Calu3 (cell line): ENCODE measurements at places on chromosomes 1 and 21.

DNA sequence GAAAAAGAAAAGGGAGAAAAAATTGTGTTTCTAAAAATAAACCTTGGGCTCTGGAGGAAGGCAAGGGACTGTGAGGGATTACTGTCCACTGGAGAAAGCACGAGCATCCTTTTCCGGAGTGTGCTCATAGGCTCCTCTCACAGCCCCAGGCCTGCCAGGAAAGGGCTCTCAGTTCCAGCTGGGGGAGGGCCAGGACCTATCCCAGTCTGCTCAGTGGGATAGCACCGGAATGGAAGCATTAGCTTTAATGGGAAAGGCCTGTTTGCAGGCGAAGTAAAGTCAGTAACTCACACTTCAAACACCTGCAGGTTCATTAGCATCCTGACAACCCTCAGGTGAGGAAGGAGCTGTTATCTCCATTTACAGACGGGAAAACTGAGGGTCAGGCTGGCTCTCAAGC is 113.9 kb upstream of the USP24 start:
- no peaks in the 10 kb centered on the region for H3K27me3 ChIP-seq
- no peak for DNase-seq
- no peaks in the 10 kb centered on the region for H3K4me1 ChIP-seq
- H3K4me3 ChIP-seq: no peak overlapping the region
- H3K27ac ChIP-seq: no peak overlapping the region

DNA sequence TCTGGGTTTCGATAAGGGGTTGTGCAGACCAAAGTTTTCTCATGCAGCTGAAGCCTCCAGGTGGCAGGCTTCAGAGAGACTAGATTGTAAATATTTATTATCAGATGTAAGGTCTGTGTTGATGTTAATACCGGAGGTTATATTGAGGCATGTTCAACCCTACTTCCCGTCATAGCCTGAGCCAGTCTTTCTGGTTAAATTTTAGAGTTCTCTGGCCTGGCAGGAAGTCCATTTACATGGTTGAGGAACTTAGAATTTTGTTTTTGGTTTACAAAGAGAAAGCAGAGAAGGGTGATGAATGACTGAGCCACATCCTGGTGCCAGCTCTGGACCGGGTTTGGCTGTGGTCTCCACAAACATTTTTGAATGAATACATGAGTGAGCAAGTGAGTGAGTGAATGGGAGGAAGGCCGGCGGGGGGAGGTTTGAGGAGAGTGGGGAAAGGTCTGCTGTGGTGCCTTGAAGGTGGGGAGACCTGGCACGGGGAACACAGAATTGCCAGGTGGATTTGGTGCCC is 218.5 kb downstream of the DISC1 start:
- no peak overlapping the region for H3K4me3 ChIP-seq
- H3K4me1 ChIP-seq: peaks cover 8% of the 10 kb centered on the region
- no peak for DNase-seq

DNA sequence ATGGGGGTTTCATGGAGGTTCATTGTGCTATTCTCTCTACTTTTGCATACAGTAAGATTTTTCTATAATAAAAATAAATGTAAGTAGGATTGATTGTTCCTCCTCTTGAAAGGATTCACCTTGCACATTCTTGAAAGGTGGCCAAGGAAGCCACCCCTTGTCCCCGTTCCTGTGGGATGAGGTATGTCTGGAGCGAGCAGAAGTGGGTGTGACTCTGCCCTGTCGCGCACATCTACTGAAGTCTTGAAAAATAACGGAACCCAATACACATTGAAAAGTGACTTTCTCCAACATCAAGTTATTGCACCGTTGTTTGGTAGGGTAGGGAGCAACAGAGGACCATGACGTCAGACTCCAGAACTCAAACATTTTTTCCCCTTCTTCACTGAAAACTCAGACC is 46.8 kb upstream of the USP1 start:
- H3K27me3 ChIP-seq: peaks cover 39% of the 10 kb centered on the region
- H3K4me1 ChIP-seq: no peaks in the 10 kb centered on the region
- DNase-seq: no peak
- H3K27ac ChIP-seq: no peak overlapping the region

- H3K27ac ChIP-seq: no peak overlapping the region
- H3K36me3 ChIP-seq: no peaks in the 10 kb centered on the region
- DNase-seq: no peak
Observed at GRCh38 chr1:107785496-107786202, 179.3 kb downstream of the VAV3 start.

DNA sequence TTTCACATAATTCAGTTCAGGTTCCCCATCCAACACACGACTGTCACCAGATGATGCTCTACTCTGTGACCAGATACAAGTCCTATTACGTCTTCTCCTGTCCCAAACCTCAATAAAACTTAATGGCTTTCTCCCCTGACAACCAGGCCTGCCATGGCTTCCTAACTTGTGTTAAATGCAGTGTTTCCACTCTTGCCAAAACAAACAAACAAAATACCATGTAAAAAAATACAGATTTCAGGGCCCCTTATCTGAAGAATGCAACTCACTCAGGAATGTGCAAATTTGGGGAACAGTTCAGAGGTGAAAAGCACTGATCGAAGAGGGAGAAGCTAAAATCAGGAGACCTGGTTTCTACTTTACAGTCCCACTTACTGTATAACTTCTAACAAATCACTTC is 863 bp upstream of the NUF2 start:
- peak overlapping the region; percentile 93 for H3K4me3 ChIP-seq
- no peak for DNase-seq
- no peaks in the 10 kb centered on the region for H3K27me3 ChIP-seq
- H3K36me3 ChIP-seq: peaks cover 23% of the 10 kb centered on the region
- H3K4me1 ChIP-seq: peaks cover 30% of the 10 kb centered on the region
- peak overlapping the region; percentile 97 for H3K27ac ChIP-seq

GRCh38 chr1:95252422-95252821 is 18.4 kb downstream of the RWDD3 start:
- H3K4me1 ChIP-seq: peaks cover 10% of the 10 kb centered on the region
- H3K36me3 ChIP-seq: peaks cover 20% of the 10 kb centered on the region
- no peak for DNase-seq

- H3K36me3 ChIP-seq: peaks cover 63% of the 10 kb centered on the region
- peaks cover under 1% of the 10 kb centered on the region for H3K27me3 ChIP-seq
- H3K4me3 ChIP-seq: no peak overlapping the region
- no peak for DNase-seq
- no peak overlapping the region for H3K27ac ChIP-seq
- peaks cover 11% of the 10 kb centered on the region for H3K4me1 ChIP-seq
Observed at GRCh38 chr1:156639601-156640101, 2.3 kb upstream of the BCAN start.

DNA sequence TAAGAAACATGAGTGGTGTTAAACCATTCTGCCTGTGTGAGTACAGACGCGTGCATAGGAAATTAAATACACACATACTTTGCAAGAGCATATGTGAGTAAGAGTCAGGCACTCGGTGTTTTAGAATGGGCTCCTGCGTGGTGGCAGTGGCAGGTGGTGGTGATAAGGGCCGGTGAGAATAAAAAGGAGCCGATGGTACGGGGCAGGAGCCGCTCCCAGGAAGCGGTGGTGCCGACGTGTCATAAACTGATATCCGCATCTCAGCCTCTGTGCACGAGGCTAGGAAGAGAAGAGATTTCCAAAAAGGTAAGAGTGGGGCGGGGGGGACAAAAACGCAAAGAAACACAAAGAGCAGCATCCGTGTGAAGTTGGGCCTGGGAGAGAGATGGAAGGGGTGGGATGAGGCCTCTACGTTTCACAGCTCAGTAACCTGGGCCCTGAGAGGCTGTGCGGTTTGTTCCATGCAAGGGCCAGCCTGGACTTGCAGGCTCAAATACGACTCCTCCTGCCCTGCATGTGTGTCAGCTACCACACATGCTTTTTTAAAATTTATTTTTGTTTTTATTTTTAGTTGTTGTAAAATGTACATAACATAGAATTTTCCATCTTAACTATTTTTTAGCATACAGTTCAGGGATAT is 127.7 kb upstream of the COL6A1 start:
- no peaks in the 10 kb centered on the region for H3K36me3 ChIP-seq
- H3K27ac ChIP-seq: no peak overlapping the region
- no peaks in the 10 kb centered on the region for H3K4me1 ChIP-seq

- no peaks in the 10 kb centered on the region for H3K4me1 ChIP-seq
- no peak overlapping the region for H3K27ac ChIP-seq
- no peak for DNase-seq
- peaks cover 43% of the 10 kb centered on the region for H3K27me3 ChIP-seq
Observed at GRCh38 chr1:217921126-217921904, 290.2 kb downstream of the SPATA17 start.

DNA sequence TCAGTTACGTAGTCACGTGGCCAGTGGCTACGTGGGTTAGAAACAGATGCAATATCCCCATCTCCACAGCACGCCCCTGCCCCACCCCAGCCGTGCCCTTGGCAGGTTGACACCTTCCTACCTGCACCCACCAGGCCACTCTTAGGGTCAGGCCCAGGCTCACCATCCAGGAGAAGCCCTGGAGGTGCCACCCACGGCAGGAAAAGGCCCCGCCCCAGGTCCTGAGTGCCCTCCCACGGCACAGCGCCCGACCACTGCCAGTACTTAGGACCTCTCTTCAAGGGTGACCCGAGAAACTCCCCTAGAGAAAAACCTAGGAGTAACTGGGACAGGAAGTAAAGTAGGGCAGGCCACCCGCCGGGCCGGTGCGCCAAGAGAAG is 1.5 kb downstream of the C1orf35 start:
- H3K4me1 ChIP-seq: peaks cover 20% of the 10 kb centered on the region
- peak overlapping the region; percentile 92 for H3K4me3 ChIP-seq
- peaks cover 93% of the 10 kb centered on the region for H3K36me3 ChIP-seq
- no peaks in the 10 kb centered on the region for H3K27me3 ChIP-seq
- peak overlapping the region; percentile 78 for H3K27ac ChIP-seq
- DNase-seq: no peak

- no peaks in the 10 kb centered on the region for H3K27me3 ChIP-seq
- peak; percentile 61 for DNase-seq
- H3K27ac ChIP-seq: no peak overlapping the region
- peaks cover 9% of the 10 kb centered on the region for H3K36me3 ChIP-seq
- peaks cover 8% of the 10 kb centered on the region for H3K4me1 ChIP-seq
- H3K4me3 ChIP-seq: peak overlapping the region; percentile 66
Observed at GRCh38 chr1:180953291-180954004, 40.8 kb downstream of the KIAA1614 start.

- no peak overlapping the region for H3K27ac ChIP-seq
- no peaks in the 10 kb centered on the region for H3K4me1 ChIP-seq
- no peaks in the 10 kb centered on the region for H3K27me3 ChIP-seq
- no peak overlapping the region for H3K4me3 ChIP-seq
- peaks cover 4% of the 10 kb centered on the region for H3K36me3 ChIP-seq
Observed at GRCh38 chr21:15870819-15871218, 141.0 kb downstream of the USP25 start.

DNA sequence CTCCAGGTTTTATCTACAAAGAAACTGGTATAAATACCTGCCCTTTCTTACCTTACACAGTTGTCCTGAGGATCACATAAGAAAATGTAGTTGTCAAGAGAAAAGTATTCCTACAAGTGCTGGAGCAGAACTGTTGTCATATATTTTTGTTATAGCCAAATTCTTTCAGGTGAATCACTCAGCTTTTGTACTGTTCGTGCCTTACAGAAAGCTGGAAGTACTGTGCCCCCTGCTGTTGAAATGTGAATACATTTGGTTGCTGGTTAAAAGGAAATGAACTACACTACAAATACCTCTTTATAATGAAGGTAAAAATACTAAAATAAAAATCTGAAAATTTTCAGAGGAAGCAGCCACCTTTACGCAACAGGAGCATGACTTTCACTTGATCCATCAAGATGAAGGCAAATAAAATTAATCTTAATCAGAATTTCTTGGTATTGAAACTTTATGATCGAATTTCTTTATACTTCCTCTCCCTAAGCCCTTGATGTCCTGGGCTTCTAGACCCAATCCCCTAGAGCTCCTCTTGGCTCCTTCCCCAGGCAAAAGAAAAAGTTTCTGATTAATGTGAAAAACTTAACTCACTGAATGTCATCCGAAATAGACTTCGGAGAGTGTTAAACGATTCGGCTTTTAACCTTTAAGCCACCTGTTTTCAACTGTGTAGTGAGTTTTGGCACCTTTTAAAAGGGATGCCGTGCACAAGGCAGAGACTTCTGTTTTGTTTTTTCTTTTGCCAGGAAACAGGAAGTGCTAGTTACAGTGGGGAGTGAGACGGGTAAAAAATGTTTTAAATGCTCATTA is 12.5 kb downstream of the CHML start:
- H3K27me3 ChIP-seq: no peaks in the 10 kb centered on the region
- peaks cover 37% of the 10 kb centered on the region for H3K4me1 ChIP-seq
- no peaks in the 10 kb centered on the region for H3K36me3 ChIP-seq
- H3K4me3 ChIP-seq: no peak overlapping the region
- H3K27ac ChIP-seq: no peak overlapping the region

DNA sequence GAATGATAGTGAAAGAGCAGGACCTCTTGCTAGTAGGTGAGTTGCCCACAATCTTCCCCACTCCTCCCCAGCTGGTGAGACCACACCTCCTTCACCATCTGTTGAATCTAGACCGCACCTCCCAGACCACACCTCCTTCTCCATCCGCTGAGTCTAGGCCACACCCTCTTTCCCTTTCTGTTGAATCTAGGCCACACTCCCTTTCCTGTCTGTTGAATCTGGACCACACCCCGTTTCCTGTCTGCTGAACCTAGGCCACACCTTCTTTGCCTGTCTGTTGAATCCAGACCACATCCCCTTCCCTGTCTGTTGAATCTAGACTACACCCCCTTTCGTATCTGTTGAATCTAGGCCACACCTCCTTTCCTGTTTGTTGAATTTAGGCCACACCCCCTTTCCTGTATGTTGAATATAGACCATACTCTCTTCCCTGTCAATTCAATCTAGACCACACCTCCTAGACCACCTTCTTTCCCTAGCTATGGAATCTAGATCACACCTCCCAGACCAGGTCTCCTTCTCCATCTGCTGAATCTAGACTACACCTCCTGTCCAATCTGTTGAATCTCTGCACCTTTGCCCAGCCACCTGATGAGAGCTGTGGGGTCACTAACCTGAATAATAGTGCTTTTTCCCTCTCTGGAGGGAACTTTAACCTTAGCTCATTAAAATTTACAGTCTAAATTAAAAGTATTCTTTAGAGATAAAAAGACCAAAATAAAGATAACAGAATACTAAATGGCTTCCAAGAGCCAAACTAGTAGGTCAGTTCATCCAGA is 116.3 kb downstream of the DAB1 start:
- no peak for DNase-seq
- H3K36me3 ChIP-seq: no peaks in the 10 kb centered on the region
- H3K27ac ChIP-seq: no peak overlapping the region
- H3K4me1 ChIP-seq: no peaks in the 10 kb centered on the region
- no peaks in the 10 kb centered on the region for H3K27me3 ChIP-seq

GRCh38 chr1:77817368-77818209 is 38.1 kb downstream of the MIGA1 start:
- H3K36me3 ChIP-seq: peaks cover 12% of the 10 kb centered on the region
- H3K4me1 ChIP-seq: no peaks in the 10 kb centered on the region

DNA sequence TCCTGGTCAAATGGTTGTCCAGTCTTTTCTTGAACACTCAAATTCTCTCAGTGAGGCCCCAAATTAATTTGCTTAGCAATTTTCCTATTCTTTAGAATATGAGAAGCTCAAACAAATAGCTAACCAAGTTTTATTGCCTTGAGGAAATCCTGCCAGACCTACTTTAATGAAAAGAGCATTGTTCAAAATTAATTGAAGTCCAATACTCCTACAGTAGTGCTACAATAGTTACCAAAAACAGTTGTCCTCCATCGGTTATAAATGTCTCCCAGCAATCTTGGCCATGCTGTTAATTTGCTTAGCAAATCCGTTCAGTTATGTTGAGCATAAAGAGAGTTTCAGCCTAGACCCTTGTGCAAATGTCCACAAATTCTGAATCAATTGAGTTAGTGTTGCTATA is 112.9 kb downstream of the MAB21L3 start:
- no peaks in the 10 kb centered on the region for H3K4me1 ChIP-seq
- DNase-seq: no peak
- no peaks in the 10 kb centered on the region for H3K36me3 ChIP-seq
- H3K27me3 ChIP-seq: peaks cover 10% of the 10 kb centered on the region
- H3K4me3 ChIP-seq: no peak overlapping the region
- no peak overlapping the region for H3K27ac ChIP-seq
